Fibroblast of lung (primary cell): ENCODE measurements at places on chromosomes 6 and 20. TPM values are rescaled to one million over a fixed set of nuclear protein-coding genes. Genes with fewer than 3 reads are reported as not detected.
A peak's percentile ranks its signal among the peaks of the same experiment; 100 is the strongest.

Gene BACH2
- polyA plus RNA-seq, result 2.2 TPM in 2 replicates

Gene ZNF165
- 0.14 and 0.23 TPM in 2 replicates for polyA plus RNA-seq

DNA sequence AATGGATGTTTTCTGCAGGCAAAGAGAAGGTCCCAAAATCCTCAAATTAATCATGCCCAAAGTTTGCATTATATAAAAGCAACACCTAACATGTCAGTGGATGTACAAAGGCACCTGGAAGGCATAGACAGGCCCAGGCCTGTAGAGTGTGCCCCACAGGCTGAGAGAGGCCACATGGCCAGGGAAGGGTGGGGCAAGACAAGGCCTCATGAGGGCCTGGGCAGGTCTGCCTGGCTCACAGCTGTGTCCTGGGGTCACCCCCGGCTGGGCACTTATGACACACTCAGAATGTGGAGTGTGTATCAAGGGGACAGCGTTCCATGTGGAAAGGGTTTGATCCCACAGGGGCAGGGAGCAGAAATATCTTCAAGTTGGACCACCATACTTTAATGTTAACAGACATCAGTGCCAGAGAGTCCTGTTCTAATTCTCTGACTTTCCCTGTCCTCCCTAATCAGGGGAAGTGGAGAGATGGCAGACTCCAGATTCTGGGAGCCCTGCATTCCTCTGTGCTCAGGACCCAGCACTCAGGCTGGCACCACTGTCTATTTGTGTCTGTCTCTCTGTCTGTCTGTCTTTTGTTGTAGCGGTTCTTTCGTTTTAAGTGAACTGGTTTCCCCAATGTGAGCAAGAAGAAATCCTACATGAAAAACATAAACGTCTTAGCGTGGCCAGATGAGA is 178.3 kb upstream of the FOXA2 start:
- no peak for DNase-seq

DNA sequence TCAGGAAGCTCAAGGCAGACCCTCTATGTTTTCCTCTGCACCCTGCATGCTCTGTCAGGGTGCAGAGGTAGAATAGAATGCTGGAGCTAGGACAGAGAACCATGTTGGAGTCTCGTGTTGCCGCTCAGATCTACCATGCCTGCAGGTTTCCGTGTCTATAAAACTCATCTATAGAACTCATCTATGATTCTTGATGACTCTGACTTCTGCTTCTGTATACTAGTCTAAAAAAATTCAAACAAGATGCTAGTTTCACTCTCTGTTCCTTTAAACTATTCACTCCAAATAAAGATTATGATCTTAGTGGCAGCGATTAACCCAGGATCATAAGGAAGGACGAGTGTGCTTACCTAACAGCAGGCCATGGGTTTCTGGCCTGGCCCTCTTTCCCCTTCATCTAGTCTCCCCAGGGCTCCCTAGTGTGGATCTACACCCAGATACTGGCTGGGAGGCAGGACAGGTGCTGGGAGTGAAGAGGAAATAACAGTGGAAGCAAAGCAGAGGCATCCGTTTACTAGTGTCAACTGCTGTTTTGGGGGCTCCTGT is 162.7 kb upstream of the SUPT3H start:
- DNase-seq, result no peak

- DNase-seq, result no peak
Observed at GRCh38 chr6:116485559-116486184, 24.5 kb downstream of the CALHM6 start.

DNA sequence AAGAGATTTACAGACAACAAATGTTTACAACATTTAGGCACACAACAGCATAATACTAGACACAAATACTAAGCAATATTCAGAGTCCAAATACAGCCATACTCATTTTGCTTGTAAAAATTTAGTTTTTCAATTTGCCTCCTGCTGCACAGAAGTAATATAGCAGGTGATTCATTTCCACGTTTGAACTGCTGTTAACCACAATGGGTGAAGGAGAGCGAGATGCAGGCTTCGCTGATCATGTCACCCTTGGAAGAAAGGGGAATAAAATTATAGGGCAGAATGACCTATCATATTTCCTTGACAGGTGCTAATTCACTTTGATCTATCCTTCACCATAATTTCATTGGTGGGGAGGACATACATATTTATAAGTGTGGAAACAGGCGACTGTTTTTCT is 643.8 kb upstream of the AGPAT4 start:
- peak; percentile 17 for DNase-seq

Gene HAO1
- polyA plus RNA-seq, result not detected in 2 replicates

DNA sequence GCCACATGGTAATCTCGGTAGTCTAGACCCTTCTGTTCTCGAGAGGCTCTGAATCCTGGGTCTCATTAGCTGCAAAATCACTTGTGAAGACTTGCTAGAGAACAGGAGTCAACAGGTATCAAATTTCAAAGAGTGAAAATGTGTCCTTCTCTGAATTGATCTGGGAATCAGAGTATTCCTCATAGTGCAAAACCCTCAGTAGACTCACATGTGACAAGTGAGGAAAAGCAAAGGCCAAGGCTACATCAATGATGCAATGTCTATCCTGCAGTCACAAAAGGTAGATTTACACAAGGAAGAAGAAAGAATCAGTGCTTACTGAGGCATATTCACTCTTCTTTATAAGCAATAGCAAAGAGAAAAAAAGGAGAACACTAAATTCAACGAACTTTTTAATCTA is 1220.0 kb upstream of the GJE1 start:
- DNase-seq, result no peak

GRCh38 chr6:89944826-89945407 is 50.6 kb downstream of the GJA10 start:
- peak; percentile 39 for DNase-seq

Gene SEMG1
- not detected in 2 replicates for polyA plus RNA-seq

Gene PRSS35
- polyA plus RNA-seq, result 4.1 and 7.4 TPM in 2 replicates

DNA sequence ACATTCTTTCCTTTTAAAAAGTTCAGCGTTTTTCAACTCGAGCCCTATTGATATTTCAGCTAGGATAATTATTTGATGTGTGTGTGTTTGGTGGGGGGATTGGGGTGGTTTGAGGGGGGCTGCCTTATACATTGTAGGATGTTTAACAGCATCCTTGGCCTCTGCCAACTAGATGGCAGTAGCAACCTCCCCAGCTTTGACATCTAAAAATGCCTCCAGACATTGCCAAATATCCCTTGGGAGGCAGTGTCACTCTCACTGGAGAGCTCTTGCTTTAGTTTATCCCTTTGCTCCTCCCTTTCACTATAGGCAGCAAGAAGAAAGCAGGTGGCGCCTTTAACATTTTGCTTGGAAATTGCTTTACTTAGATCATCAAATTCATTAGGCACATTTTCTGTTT is 14.6 kb upstream of the TP53TG5 start:
- DNase-seq, result no peak

- no peak for DNase-seq
Observed at GRCh38 chr6:160029525-160029924, 60.6 kb downstream of the IGF2R start.

Gene FERMT1
- 4.6 and 8.1 TPM in 2 replicates for polyA plus RNA-seq

GRCh38 chr6:106886922-106887797 is 87.4 kb downstream of the CD24 start:
- no peak for DNase-seq

DNA sequence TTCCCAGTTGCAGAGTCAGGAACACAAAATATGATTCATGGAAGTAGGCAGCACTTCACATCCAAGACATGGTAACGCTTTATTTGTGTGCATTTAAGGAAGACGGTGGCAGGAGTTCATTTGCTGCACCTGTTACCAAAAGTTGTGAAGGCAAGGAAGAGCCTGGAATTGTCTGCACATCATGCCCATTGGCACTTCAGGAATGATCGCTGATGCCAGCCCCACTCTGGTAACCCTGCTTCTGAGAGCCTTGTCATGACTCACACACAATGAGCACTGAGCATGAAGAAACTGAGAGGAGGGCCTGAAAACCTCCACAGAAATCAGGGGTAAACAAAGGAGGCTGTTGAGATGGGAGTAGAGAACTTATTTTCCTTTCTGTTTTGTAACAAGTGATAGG is 181.1 kb downstream of the RPS12 start:
- peak; percentile 23 for DNase-seq

Gene MEA1
- 81.0 and 111 TPM in 2 replicates for polyA plus RNA-seq

Gene GJA10
- not detected in 2 replicates for polyA plus RNA-seq

- no peak for DNase-seq
Observed at GRCh38 chr20:37988306-37988954, 44.8 kb downstream of the TTI1 start.

Gene AKAP12
- polyA plus RNA-seq, result 87.7 and 133 TPM in 2 replicates

GRCh38 chr6:122833021-122833491 is 44.0 kb downstream of the SMPDL3A start:
- peak; percentile 59 for DNase-seq

- DNase-seq, result no peak
Observed at GRCh38 chr6:98974309-98974708, 26.6 kb upstream of the FBXL4 start.

DNA sequence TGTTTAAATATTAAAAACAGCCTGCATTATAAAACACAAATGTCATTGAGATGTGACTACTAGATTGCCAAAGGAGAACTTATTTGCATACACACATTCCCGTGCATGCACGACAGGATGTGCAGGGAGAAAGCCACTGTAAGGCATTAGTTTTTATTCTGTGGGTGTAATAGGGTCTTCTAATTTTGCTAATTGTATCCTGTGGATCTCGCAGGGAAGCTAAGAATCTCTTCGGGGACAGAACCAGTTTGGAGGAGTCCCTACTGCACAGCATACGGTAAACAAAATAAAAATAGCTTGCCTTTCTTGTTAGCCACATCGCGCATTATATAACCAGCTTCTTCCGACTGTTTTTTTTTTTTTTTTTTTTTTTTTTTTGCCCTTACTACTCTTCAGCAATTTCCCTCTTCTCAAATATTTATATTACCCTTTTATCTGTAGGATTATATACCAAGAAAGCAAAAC is 2.0 kb downstream of the ATXN1 start:
- no peak for DNase-seq

GRCh38 chr20:57882451-57883161 is 172.8 kb upstream of the PMEPA1 start:
- no peak for DNase-seq

DNA sequence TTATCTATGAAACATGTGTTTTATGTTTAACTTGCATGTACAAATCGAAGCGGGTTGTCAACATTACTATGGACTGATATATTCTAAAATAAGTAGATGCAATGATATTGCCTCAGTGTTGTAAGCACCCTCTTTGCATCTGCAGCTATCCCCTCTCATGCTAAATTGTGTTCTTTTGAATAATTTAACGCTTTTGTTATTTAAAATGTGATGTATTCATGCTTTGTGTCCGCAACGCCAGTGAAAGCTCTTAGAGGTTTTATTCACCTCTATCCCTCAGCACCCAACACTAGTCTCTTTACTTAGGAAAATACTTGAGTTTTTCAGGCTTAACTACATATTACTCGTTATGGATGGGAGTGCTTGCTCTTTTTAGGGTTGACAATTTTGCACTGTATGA is 173.7 kb upstream of the ID4 start:
- DNase-seq, result no peak

GRCh38 chr6:28838289-28838633 is 85.5 kb downstream of the TRIM27 start:
- DNase-seq, result peak; percentile 46

Gene TJAP1
- polyA plus RNA-seq, result 18.9 and 22.9 TPM in 2 replicates

Gene MOXD1
- 65.1 and 100 TPM in 2 replicates for polyA plus RNA-seq

GRCh38 chr6:100518588-100518987 is 53.9 kb upstream of the SIM1 start:
- no peak for DNase-seq

- DNase-seq, result no peak
Observed at GRCh38 chr6:42446996-42447395, 4.7 kb downstream of the TRERF1 start.

Gene PERP
- 50.6 and 85.4 TPM in 2 replicates for polyA plus RNA-seq

- peak; percentile 40 for DNase-seq
Observed at GRCh38 chr6:161890133-161890831, 616.4 kb upstream of the AGPAT4 start.

- no peak for DNase-seq
Observed at GRCh38 chr6:18445228-18445627, 58.1 kb downstream of the RNF144B start.

GRCh38 chr6:19827247-19827646 is 9.9 kb upstream of the ID4 start:
- DNase-seq, result no peak
